ENCODE measurements at places on chromosomes 2 and 18. TPM values are rescaled to one million over a fixed set of nuclear protein-coding genes. Genes with fewer than 3 reads are reported as not detected.

C2orf72 gene
- 0.10 TPM for total RNA-seq

GCKR gene
- total RNA-seq: not detected

ERFE gene
- not detected for total RNA-seq

ELAC1 gene
- 7.1 TPM for total RNA-seq

UGT1A3 gene
- total RNA-seq: not detected

CAB39 gene
- 256 TPM for total RNA-seq

HES6 gene
- total RNA-seq: 1.8 TPM

ARHGAP28 gene
- total RNA-seq: not detected

GULP1 gene
- total RNA-seq: not detected

CHMP3 gene
- 38.0 TPM for total RNA-seq

TOGARAM2 gene
- total RNA-seq: 6.4 TPM

MCEE gene
- total RNA-seq: 17.4 TPM

MROH2A gene
- not detected for total RNA-seq

TDRD15 gene
- not detected for total RNA-seq

DIS3L2 gene
- total RNA-seq: 41.9 TPM

SPATA3 gene
- not detected for total RNA-seq

SERPINB7 gene
- total RNA-seq: not detected

ACMSD gene
- not detected for total RNA-seq

HOXD8 gene
- total RNA-seq: not detected

ACKR3 gene
- 2.8 TPM for total RNA-seq

KCNJ13 gene
- total RNA-seq: 0.12 TPM

PLGLB2 gene
- total RNA-seq: 5.7 TPM

CYP27C1 gene
- not detected for total RNA-seq

SLC1A4 gene
- 38.1 TPM for total RNA-seq

EDAR gene
- total RNA-seq: 0.07 TPM

ALPP gene
- total RNA-seq: not detected

NT5DC4 gene
- not detected for total RNA-seq

CHAC2 gene
- total RNA-seq: 13.0 TPM

SLC11A1 gene
- total RNA-seq: 0.32 TPM

SCN9A gene
- total RNA-seq: 3.5 TPM

EGR4 gene
- 0.27 TPM for total RNA-seq

KCNG3 gene
- not detected for total RNA-seq

TMEM200C gene
- not detected for total RNA-seq
